Cerebellar nuclear complex (tissue), 1 donor: ENCODE measurements at places on chromosomes 12 and 14.

- DNase-seq, result no peak
Observed at GRCh38 chr14:49164074-49164473, 422.1 kb downstream of the RPS29 start.

GRCh38 chr14:74065746-74066575, 18.3 kb downstream of the ALDH6A1 start:
- no peak for DNase-seq

GRCh38 chr14:61190341-61190740, 90.8 kb downstream of the TMEM30B start:
- DNase-seq, result no peak

DNA sequence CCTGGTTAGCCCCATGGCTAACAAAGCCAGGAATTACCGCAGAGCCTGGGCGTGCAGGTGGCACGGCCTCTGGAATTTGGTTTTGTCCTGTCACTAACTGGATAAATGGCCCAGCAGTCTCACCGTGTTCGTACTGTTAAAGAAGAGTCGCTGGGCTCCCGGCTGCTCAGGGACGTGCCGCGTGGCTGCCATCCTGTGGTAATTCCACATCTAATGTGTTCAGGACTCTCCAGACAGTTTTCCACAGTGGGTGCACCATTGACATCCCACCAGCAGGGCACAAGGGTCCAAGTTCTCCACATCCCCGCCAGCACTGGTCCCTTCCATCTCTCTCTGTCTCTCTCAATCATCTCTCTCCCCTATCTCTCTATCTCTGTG, 19.6 kb downstream of the NOC4L start:
- DNase-seq, result no peak

DNA sequence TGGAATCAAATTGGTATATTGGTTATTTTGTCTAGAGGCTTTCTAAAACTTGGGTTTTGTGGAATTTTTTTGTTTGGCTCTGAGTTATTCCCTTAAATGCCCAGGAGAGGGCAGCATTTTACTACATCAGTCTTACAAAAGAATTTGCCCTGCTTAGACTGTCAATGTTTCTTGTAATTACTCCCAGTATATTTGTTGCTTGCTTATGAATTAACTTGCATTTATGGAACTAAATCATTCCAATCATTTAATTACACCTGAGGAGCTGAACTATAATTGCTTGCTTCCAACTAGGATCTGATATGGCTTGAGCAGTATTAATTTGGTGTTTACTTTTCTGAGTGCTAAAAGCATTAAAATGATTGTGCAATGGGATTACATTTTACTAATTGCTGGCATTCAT, 48.7 kb downstream of the MIPOL1 start:
- DNase-seq, result no peak

- no peak for DNase-seq
Observed at GRCh38 chr12:87651670-87652425, 377.4 kb downstream of the C12orf50 start.

GRCh38 chr12:110282300-110282860, 1.3 kb downstream of the ATP2A2 start:
- DNase-seq, result no peak

GRCh38 chr14:50520947-50521815, 11.2 kb downstream of the MAP4K5 start:
- no peak for DNase-seq

GRCh38 chr12:123840765-123841425, 78.8 kb downstream of the DNAH10 start:
- no peak for DNase-seq

- DNase-seq, result no peak
Observed at GRCh38 chr14:31255286-31255685, 47.7 kb upstream of the HECTD1 start.

GRCh38 chr14:53608369-53608768, 348.3 kb downstream of the BMP4 start:
- DNase-seq, result no peak

GRCh38 chr12:131367983-131368667, 342.8 kb upstream of the SFSWAP start:
- DNase-seq, result no peak

DNA sequence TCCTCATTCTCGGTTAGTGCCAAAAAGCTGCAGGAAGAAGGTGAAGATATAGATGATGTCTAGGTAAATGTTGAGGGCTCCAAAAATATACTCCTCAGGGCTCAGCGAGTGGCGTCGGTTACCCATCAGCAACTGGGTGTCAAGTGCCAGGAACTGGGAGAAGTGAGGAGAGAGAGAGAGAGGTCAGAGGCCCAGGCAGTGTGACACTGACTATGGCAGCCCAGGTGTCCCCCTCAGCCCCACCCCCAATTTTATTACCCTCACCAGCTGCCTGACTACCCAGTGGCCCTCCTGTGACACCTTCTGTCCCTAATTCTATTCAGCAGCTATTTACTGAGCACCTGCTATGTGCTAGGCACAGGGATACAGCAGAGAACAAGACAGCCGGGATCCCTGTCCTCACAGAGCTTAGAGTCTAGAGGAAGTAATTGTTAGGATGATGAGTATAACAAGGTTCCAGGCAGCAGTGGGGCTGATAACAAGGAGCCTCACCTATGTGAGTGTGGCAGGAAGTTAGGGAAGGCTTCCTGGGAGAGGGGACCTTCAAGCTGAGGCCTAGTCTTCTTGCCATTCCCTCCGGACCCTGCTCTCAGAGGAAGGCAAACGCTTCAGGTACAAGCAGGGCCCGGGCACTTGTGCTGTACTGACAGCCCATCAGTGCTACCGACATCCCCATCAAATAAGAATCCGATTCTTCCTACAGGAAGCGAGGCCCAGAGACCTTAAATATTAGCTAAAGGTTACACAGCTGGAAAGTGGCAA, 27.8 kb upstream of the BCDIN3D start:
- DNase-seq, result no peak

- no peak for DNase-seq
Observed at GRCh38 chr12:15005064-15005463, 32.2 kb downstream of the PDE6H start.

DNA sequence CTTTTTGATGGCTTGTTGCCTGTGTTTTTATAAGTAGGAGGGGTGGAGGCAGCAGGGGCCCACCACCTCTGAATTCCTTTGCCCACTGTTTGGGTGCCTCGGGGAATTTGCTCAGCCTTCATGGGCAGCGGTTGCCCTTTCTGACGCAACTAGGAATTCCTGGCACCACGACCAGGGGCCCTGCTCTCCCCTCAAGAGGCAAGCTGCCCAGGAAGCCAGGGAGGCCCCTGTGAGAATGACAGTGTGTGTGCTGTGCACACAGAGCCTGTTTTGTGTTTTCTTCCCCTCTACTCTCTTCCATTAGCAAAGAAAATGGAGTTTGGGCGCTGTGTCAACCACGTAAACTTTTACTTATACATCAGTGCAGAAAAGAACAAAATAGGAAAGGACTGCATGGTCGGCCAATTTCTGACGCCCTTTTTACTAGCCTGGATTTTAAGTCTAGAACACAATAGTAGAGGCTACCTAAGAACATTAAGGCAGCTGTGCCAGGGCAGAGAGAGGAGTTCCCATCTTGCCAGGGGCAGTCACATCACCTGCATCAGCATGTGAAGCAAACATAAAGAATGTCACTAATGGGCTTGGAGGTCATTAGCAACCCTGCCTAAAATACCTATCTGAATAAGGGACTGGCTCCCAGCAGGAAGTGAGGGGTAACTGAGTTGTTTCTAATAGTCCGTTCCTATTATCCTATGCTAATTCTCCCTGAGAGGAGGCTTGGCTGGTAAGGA, 17.9 kb upstream of the PTGR2 start:
- DNase-seq, result no peak

DNA sequence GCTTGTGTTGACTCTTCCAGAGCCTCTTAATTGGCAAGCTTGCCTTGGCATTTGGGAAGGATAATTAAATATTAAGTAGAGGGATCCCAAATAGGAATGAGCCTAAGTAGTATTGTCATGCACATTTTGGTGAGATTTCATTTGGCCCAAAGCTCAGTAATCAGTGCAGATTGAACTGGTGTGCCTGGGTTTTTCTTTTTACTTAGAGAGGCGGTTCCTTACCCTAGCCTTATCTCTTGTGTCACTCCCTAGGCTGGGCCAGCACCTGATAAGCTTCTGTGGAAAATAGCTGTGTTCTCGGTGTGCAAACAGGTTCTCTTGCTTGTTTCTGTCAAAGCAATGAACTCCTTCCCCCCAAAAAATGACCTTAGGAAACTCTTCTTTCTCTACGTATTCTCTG, 9.3 kb upstream of the B4GALNT3 start:
- no peak for DNase-seq

GRCh38 chr14:61678975-61679374, 16.3 kb upstream of the HIF1A start:
- DNase-seq, result no peak

- no peak for DNase-seq
Observed at GRCh38 chr14:22271838-22272799, 316.9 kb downstream of the DAD1 start.

- no peak for DNase-seq
Observed at GRCh38 chr12:19432309-19433170, 6.8 kb upstream of the AEBP2 start.

GRCh38 chr12:109016978-109017377, 3.9 kb downstream of the SVOP start:
- DNase-seq, result no peak

GRCh38 chr12:127363392-127363791, 903.6 kb upstream of the TMEM132C start:
- DNase-seq, result no peak

DNA sequence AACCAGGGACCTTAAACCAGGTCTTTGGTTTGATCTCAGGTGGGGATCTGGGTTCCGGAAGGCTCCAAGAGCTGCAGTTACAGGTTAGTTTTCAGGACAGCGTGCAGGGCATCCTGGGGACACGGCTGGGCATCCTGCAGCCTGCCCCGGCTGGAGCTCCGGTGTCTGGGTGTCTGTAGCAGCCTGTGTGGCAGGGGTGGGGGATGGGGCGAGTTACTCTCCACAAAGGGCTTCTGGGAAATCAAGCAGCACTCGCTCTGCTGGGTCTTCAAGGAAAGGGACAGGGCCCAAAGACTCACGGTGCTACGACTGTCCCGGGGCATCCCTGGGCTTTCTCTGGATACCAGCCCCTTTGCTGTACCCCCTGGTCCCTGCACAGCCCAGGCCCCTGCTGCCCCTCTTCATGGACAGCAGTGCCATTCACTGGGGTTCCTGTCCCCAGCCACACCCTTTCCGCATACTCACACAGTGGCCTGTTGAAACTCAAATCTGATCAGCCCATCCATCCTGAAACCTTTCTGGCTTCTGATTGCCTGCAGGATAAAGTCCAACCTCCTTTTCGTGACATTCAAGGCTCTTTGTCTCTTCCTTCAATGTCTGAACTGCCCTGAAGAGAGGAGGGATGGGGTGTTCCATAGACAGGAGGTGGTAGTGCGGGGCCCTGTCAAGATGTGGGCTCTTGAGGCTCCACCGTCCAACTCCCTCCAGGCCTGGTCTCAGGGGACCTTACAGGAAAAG, 22.2 kb upstream of the PPP1R13B start:
- no peak for DNase-seq
